ENCODE measurements at places on chromosomes 1 and 21. TPM values are rescaled to one million over a fixed set of nuclear protein-coding genes. Genes with fewer than 3 reads are reported as not detected.

GRCh38 chr1:235648407-235648907, 1.1 kb downstream of the GNG4 start:
- DNase-seq, result no peak

GRCh38 chr1:160579216-160579701, at the start of gene CD84:
Gene CD84 (minus strand): TSS chr1:160579496. CDS start chr1:160579437, 59 bp downstream.
- no peak for DNase-seq

DNA sequence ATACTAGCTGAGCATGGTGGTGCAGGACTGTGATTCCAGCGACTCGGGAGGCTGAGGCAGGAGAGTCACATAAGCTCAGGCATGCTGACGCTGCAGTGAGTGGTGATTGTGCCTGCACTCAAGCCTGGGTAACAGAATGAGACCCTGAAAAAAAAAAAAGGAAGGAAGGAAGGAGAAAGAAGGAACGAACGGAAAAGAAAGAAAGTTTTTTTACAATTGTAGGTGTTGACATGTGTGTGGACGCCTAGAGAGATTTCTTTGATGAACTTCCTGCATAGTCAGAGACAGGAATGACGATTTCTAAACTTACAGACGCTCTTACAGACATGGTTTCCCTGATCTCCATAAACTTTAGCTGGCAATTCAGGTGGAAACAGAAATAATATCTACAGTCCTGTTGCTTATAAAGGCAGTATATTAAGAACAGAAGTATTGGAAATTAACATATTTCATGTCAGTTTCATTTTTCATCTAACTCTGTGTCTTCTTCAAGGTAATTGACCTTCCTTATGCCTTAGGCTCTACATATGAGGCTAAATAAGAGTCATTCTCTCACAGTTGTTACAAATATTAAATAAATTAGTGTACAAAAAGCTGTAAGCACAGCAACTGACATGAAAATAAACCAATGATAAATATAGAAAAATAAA, 4.1 kb downstream of the SAMSN1 start:
- no peak for DNase-seq

DNA sequence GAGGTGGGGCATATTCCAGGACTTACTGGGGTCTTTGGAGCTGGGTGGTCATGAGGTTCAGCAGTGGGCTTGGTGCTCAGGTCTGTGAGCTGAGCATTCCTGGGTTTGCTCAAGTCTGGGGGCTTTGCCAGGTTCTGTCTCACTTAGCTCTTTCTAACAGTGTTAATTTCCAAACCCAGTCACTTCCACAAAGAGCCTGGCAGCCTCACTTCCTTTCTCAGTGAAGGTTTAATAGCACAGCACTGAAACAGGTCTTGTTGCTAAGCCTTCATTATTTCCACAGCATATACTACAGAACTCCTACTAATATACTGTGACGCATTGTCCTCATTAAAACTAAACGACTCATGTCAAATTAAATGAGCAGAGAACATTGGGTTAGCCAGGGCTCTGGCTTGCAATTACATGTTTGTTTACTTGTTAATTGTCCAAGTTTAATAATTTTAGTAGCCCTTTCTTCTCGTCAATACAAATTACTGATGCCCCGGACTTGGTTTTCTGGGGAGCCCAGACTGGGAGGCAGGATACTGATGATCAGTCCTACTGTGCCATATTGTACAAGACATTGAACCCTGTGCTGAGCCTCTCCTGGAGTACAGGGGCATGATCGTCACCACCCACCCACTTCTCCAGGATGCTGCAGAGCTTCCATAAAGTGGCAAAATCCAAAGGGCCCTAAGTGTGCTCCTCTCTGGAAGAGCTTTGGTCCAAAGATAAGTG, 170.7 kb downstream of the IER5 start:
- no peak for DNase-seq

- DNase-seq, result no peak
Observed at GRCh38 chr1:43847882-43848281, 85.7 kb upstream of the ARTN start.

Gene UBE2U
- total RNA-seq, result not detected

GRCh38 chr1:186142159-186142558, 232.9 kb downstream of the TPR start:
- no peak for DNase-seq

DNA sequence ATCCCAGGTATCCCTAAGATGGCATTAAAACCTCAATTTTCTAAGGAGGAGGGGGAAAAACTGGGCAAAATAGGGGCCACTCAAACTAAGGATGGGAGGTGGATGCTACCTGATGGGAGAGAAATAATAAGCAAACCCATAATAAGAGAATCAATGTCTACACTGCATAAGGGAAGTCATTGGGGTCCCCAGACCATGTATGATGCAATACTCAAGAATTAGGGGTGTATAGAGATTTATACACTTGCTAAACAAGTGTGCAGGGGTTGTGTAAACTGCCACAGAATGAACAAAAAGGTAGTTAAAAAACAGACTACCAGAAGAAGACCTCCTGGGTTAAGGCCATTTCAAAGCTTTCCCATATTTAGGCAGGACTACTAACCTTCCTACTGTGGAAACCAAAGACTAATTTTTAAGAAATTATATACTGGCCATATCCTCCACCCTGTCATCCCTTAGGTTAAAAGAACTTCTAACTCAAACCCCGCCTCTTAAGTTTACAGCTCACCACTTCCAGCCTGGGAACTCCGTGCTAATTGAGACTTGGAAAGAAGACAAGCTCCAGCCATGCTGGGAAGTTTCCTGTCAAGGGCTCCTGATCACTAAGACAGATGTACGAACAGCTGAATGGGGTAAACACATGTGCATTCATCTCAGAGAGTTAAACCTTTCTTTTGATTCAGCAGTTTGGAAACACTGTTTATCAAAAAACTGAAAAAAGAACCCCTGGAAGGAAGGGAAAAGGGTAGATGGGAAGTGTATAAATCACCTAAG, 64.4 kb upstream of the TLR5 start:
- no peak for DNase-seq

Gene SH2D2A
- 0.73 TPM for total RNA-seq

- DNase-seq, result no peak
Observed at GRCh38 chr21:45432575-45433255, 27.8 kb downstream of the COL18A1 start.

Gene ALX3
- not detected for total RNA-seq

- DNase-seq, result peak; percentile 83
Observed at GRCh38 chr1:26889551-26890466, at the start of gene GPN2. Gene GPN2 (minus strand): TSS chr1:26890283. CDS start chr1:26890096, 187 bp downstream.

DNA sequence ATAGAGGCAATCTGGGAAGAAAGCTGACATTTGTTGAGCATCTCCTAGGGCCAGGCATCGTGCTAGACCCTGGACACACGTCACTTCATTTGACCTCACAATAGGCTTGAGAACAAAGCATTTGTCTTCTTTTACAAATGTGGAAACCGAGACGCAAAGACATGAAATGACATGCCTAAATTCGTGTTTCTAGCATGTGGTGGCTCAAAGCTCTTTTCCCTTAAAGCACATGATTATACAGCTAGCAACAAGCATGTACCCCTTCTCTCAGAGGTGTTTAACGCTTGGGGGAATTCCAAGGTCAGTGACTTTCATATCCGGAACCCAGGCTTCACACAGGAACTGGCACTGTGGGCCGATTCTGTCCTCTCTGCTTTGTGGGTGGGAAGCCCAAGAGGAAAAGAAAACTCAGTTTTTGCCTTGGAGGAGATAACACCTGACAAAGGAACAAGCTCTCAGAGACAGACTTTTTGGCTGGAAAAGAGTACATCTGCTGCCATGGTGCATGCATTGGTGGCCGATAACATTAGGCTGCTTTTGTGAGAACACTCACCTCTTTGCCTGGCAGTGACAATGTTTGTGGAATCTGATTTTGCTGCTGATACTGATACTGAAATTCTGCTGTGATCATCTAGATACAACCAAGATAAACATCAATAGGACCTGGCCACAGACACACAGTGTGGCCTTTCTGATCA, 15.4 kb upstream of the CD2 start:
- DNase-seq, result peak; percentile 47

All from stomach (tissue), 19 donors.